ENCODE measurements at places on chromosomes 4 and X. TPM values are rescaled to one million over a fixed set of nuclear protein-coding genes. Genes with fewer than 3 reads are reported as not detected.
A peak's percentile ranks its signal among the peaks of the same experiment; 100 is the strongest.

- no peak for DNase-seq
- H3K36me3 ChIP-seq, result peaks cover 4% of the 10 kb centered on the region
- H3K4me3 ChIP-seq, result no peak overlapping the region
- H3K4me1 ChIP-seq, result no peaks in the 10 kb centered on the region
Measured at GRCh38 chr4:1092026-1092982, 21.1 kb downstream of the RNF212 start.

DNA sequence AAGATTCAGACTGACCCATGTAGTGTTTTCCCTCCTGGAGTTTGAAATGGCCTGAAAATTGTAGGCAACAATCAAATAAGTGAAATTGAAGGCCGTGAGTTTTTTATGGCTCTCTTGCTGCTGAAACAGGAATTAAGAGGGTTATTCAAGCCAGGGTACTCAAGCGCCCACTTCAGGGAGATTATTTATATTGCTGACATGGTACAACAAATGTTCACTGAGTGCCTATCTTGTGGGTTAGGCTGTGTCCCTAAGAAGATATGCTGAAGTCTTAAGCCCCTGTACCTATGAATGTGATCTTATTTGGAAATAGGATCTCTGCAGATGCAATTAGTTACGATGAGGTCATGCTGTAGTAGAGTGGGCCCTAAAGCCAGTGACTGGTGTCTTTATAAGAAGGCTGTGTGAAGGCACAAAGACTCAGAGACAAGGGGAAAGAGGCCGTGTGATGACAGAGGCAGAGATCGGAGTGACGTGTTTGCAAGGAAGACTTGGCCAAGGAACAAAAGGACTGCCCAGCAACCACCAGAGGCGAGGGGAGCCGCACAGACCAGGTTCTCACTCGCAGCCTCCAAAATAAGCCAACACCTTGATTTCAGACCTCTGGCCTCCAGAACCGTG, 72.9 kb downstream of the MED28 start:
- no peaks in the 10 kb centered on the region for H3K36me3 ChIP-seq
- no peak overlapping the region for H3K4me3 ChIP-seq
- no peak overlapping the region for H3K27ac ChIP-seq
- peaks cover 6% of the 10 kb centered on the region for H3K4me1 ChIP-seq
- no peak for DNase-seq

DNA sequence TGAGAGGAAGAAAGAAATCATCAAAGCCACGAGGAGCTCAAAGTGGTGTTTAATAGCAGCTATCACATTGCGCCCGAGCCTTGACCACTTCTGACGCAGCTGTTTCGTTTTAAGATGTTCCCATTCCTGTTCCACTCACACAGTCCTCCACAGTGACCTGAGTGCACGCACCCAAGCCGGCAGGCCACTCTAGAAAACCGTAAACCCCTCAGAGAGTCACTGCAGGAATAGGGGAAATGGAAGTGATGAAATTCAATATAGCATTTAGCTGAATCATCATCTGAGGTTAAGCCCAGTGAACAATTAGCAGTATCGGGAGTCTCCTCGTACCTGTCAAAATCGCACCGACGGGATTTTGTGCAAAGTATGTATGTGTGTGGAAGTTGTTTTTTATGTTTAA, 17.9 kb upstream of the HAND2 start:
- no peak overlapping the region for H3K27ac ChIP-seq
- no peak for DNase-seq
- no peaks in the 10 kb centered on the region for H3K4me1 ChIP-seq
- no peaks in the 10 kb centered on the region for H3K36me3 ChIP-seq

DNA sequence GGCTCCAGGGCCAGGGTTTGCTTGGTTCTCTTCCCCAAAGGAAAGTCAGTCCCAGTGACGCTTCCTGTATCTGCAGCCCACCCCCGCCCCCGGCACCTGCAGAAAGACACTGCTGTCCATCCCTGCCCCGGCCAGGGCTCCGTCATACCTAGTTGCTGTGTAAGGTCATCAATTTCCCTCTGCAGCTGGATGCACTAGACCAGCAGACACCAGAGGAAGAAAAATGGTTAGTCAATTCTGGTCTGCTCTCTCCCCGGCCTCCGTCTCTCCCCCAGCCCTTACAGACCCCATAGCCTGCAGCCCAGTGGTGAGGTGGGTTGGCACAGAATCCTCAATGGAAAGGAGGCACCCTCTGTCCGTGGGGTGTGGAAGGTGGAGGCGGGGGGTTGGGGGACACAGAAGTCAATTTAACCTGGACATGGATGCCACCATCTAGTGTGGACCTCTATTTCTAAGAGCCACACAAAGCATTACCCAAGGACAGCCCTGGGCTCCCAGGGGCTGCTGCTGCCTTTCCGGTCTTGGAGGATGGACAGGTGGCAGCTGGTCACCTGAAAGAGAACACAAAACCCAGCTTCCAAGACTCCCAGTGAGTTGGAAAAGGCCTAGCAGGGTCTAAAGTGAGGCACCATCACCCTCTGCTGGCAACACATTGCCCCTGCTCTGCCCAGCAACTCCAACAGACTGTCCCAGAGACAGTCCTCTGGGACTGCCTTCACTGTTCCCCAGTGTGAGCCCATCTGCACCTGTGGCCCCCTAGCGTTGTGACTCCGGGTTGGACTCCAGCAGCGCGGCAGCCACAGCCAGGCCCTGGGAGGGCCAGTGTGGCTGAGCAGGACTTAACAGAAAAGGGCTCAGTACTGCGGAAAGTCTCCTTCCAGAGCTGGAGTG, 40.2 kb upstream of the NHSL2 start:
- H3K36me3 ChIP-seq, result no peaks in the 10 kb centered on the region
- H3K27ac ChIP-seq, result no peak overlapping the region
- no peak overlapping the region for H3K4me3 ChIP-seq
- peaks cover 23% of the 10 kb centered on the region for H3K4me1 ChIP-seq
- DNase-seq, result no peak

- no peak for DNase-seq
- no peak overlapping the region for H3K27ac ChIP-seq
- H3K27me3 ChIP-seq, result peaks cover 7% of the 10 kb centered on the region
- H3K36me3 ChIP-seq, result no peaks in the 10 kb centered on the region
Measured at GRCh38 chrX:96837808-96838207, 45.9 kb upstream of the RPA4 start.

- peaks cover 5% of the 10 kb centered on the region for H3K36me3 ChIP-seq
- H3K27ac ChIP-seq, result no peak overlapping the region
- DNase-seq, result no peak
- peak overlapping the region; percentile 11 for H3K4me3 ChIP-seq
- H3K4me1 ChIP-seq, result peaks cover 15% of the 10 kb centered on the region
Measured at GRCh38 chr4:26815706-26816105, 44.9 kb upstream of the STIM2 start.

GRCh38 chrX:10519278-10519677, 101.1 kb downstream of the MID1 start:
- no peak for DNase-seq
- no peak overlapping the region for H3K4me3 ChIP-seq
- no peak overlapping the region for H3K27ac ChIP-seq
- H3K36me3 ChIP-seq, result no peaks in the 10 kb centered on the region
- H3K4me1 ChIP-seq, result no peaks in the 10 kb centered on the region

GRCh38 chr4:127482049-127482448, 150.7 kb upstream of the INTU start:
- H3K4me3 ChIP-seq, result no peak overlapping the region
- no peaks in the 10 kb centered on the region for H3K36me3 ChIP-seq
- no peaks in the 10 kb centered on the region for H3K4me1 ChIP-seq
- H3K27me3 ChIP-seq, result no peaks in the 10 kb centered on the region

GRCh38 chrX:114710571-114710970, 126.7 kb downstream of the HTR2C start:
- no peak for DNase-seq
- H3K4me3 ChIP-seq, result no peak overlapping the region
- no peaks in the 10 kb centered on the region for H3K36me3 ChIP-seq
- peaks cover 9% of the 10 kb centered on the region for H3K27me3 ChIP-seq
- no peak overlapping the region for H3K27ac ChIP-seq
- H3K4me1 ChIP-seq, result no peaks in the 10 kb centered on the region

DNA sequence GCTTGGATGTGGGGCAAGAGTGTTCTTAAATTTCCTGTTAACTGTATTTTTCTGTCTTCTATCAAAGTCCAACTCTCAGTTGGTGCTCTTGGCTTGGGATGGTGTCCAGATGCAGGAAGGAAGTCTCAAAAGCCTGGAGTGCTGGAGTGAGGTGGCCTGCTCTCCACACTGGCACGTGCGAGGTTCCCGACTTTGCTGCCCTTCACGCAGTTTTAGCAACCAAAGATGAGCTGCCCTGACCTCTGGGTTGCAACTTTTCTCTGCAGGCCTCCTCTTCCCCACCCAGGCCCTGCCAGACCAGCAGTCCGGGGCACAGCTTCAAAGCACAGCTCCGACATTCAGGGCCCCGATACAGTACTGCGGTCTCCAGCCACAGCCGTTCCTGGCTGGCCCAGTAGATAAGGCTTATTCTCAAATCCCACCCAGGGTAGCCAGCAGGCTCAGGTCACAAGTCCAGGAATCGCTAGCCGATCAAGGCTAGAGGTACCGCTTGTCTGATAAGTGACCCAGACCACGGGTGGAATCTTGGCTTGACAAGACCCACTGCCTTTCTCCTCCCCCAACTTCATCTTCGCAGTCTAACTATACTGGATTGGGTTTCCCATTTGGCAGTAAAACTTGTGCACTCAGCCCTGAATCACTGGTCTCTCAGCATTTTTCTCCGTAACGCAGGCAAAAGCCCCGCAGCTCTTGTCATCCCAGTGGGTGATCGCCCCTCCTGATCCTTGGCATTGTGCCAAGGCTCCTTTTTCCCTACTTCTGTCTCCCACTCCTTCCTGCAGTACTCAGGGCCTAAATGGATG, 21.8 kb upstream of the JADE1 start:
- H3K27me3 ChIP-seq, result peaks cover 4% of the 10 kb centered on the region
- no peak overlapping the region for H3K4me3 ChIP-seq
- H3K4me1 ChIP-seq, result no peaks in the 10 kb centered on the region
- no peak overlapping the region for H3K27ac ChIP-seq
- no peaks in the 10 kb centered on the region for H3K36me3 ChIP-seq

DNA sequence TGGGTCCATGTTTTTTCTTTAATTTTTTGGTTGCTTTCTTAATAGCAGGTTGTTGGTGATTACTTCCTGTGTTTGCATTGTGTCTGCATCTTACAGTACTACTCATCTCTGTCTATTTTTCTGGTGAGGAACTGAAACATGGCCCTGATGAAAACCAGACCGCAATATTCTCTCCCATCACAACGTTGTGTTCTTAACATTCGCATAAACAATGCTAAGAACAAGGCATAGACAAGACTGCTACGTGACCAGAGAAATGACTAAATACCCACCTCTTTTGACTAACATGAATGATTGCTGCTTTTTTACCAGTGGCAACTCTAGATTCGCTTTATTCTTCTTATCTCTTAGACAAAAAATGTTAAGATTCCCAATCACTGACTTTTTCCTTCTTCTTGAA, 179.1 kb downstream of the GC start:
- H3K4me3 ChIP-seq, result no peak overlapping the region
- no peak overlapping the region for H3K27ac ChIP-seq
- H3K27me3 ChIP-seq, result peaks cover 8% of the 10 kb centered on the region
- H3K36me3 ChIP-seq, result peaks cover 4% of the 10 kb centered on the region
- no peak for DNase-seq

GRCh38 chr4:184356366-184356765, 118.0 kb downstream of the IRF2 start:
- DNase-seq, result no peak
- H3K27me3 ChIP-seq, result peaks cover 6% of the 10 kb centered on the region
- no peak overlapping the region for H3K4me3 ChIP-seq
- no peaks in the 10 kb centered on the region for H3K36me3 ChIP-seq
- H3K4me1 ChIP-seq, result peaks cover 22% of the 10 kb centered on the region

DNA sequence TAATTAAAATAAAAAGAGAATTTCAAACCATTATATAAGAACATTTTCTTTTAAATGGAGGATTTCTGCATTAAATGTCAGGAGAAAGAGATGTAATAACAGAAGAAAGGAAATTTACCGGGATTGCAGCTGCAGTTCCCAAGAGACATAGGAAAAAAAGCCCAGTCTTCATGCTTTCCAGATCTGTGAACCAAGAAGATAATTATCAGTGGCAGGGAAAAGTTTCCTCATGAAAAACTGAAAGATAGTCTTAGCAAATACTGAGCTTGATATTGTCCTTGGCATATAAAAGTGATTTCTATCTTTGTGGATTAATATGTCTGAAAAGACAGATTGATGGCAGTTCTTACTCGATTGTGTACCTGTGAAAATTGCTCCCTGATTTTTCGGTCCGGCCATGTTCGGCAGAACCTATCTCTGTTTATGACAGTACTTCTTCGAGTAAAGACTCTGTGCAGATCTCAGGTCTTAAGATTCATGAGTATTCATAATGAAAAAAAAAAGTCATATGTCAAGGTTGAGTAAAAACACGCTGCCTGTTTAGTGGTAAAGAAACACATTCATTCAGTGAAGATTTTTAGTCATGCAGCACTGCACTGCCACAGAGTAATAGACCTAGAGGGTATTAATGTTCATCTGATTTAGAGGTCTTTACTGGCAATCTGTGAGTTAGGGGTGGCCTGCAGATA, 29.6 kb downstream of the SPARCL1 start:
- no peaks in the 10 kb centered on the region for H3K27me3 ChIP-seq
- peak overlapping the region; percentile 64 for H3K4me3 ChIP-seq
- H3K4me1 ChIP-seq, result peaks cover 27% of the 10 kb centered on the region
- peak; percentile 19 for DNase-seq
- H3K36me3 ChIP-seq, result no peaks in the 10 kb centered on the region
- peak overlapping the region; percentile 41 for H3K27ac ChIP-seq

- H3K27me3 ChIP-seq, result peaks cover 5% of the 10 kb centered on the region
- no peak for DNase-seq
- H3K36me3 ChIP-seq, result no peaks in the 10 kb centered on the region
- H3K4me3 ChIP-seq, result no peak overlapping the region
- H3K4me1 ChIP-seq, result no peaks in the 10 kb centered on the region
Measured at GRCh38 chr4:118326585-118326984, 26.2 kb downstream of the PRSS12 start.

DNA sequence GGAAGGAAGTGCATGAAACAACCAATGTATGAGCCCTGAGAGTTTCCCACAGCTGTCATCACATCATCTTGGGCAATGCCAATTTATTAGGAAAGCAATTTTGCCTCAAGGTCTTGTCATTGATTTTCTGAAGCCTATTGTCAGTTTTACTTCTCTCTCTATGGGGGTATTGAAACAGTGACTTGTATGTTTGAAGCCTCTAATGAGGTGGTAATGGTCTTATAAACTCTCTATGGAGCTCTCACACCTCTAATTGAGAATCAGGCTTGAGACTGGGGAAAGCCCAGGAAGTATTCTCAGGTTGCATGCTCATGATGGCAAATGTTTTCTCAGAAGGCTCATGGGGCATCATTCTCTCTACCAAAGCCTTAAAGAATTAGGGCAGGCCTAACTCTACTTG, 308.2 kb upstream of the EMCN start:
- H3K4me3 ChIP-seq, result no peak overlapping the region
- H3K4me1 ChIP-seq, result peaks cover 22% of the 10 kb centered on the region
- no peak overlapping the region for H3K27ac ChIP-seq
- DNase-seq, result no peak

HOPX gene
- 93.2 TPM for total RNA-seq

TMSB15B gene
- 9.9 TPM for total RNA-seq

EGFL6 gene
- total RNA-seq, result 2.4 TPM

TRAM1L1 gene
- 0.19 TPM for total RNA-seq

UBE2D3 gene
- total RNA-seq, result 481 TPM

NWD2 gene
- not detected for total RNA-seq

TRIM61 gene
- 1.8 TPM for total RNA-seq

TLR7 gene
- 0.23 TPM for total RNA-seq

RBM47 gene
- total RNA-seq, result 10.9 TPM

MAPK10 gene
- total RNA-seq, result 0.49 TPM

RBMX gene
- 296 TPM for total RNA-seq

SPATA4 gene
- not detected for total RNA-seq

AWAT2 gene
- total RNA-seq, result not detected

GBA3 gene
- not detected for total RNA-seq

TLL1 gene
- not detected for total RNA-seq

CXCR3 gene
- 14.6 TPM for total RNA-seq

MAGEC3 gene
- not detected for total RNA-seq

RAB41 gene
- total RNA-seq, result not detected

RTL9 gene
- total RNA-seq, result 0.07 TPM
